ENCODE measurements at places on chromosomes 6 and 20.
A peak's percentile ranks its signal among the peaks of the same experiment; 100 is the strongest.

DNA sequence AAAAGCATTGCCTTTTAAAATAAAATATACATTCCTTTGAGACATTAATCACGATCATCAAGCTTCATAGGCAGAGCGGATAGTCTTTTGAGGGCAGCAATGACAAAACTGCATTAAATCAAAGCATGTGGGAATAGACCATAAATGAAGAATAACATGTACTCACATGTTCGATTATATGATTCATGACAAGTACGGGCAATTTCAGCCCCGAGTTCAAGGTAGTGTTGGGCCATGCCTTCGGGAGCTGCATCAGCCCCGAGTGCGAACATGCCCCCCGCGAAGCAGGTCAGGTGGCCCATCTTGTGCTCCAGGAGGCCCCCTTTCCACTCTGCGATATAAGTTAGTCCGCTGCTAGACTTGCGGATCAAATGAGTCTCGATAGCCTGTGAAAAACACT lies 111.0 kb upstream of the FAM184A start:
- no peak for DNase-seq

- peak; percentile 49 for DNase-seq
Observed at GRCh38 chr6:91483415-91484105, 896.7 kb upstream of the MAP3K7 start.

- no peak for DNase-seq
Observed at GRCh38 chr20:37584238-37584807, 56.6 kb upstream of the BLCAP start.

GRCh38 chr6:75755704-75756103 lies 6.7 kb downstream of the MYO6 start:
- DNase-seq, result no peak

GRCh38 chr20:40930561-40930960 lies 98.1 kb upstream of the TOP1 start:
- peak; percentile 31 for DNase-seq

DNA sequence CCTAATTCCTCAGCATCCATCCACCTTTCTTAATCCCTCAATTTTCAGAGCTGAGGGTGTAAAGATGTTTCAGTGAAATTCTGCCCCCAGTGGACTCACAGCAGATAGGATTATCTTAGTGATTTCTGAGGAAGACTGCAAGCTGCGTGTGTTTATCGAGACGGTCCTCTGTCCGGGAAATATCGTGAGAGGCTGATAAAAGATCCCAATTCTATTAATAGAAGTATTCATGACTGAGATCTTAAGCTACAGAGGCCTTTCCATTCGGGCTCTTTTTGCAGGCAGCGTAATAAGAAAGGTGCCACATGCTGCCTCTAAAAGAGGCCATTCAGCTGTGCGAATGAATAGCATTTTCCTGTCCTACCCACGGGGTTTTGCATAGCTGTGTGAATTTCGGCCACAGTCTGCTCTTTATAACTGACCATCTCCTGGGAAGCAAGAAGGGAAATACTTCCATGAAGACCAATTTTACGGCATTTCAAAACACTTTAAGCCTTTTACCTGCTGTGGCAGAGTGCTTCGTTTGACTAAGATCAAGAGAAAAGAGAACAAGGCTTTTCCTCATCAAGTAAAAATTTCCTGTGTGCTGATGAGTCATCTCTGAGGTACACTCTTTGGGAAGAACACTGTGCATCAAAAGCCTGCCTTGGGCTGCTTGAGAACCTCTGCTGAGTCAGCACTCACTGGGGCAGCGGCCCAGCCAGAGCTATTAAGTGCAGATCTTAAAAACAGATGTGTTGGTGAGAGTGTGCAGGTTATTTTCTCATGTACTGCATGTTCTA lies 208.8 kb downstream of the ARHGAP18 start:
- DNase-seq, result no peak

DNA sequence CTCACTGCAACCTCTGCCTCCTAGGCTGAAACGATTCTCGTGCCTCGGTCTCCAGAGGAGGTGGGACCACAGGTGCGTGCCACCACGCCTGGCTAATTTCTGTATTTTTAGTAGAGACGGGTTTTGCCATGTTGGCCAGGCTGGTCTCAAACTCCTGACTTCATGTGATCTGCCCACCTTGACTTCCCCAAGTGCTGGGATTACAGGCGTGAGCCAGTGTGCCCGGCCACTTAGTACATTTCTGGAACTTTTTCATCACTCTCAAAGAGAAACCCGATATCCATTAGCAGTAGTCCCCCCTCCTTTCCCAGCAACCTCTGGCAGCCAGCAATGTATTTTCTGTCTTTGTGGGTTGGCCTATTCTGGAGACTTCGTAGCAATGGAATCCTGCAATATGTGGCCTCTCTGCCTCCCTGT lies 109.8 kb downstream of the JARID2 start:
- DNase-seq, result peak; percentile 47
